ENCODE measurements at places on chromosomes 4 and X.
A peak's percentile ranks its signal among the peaks of the same experiment; 100 is the strongest.

DNA sequence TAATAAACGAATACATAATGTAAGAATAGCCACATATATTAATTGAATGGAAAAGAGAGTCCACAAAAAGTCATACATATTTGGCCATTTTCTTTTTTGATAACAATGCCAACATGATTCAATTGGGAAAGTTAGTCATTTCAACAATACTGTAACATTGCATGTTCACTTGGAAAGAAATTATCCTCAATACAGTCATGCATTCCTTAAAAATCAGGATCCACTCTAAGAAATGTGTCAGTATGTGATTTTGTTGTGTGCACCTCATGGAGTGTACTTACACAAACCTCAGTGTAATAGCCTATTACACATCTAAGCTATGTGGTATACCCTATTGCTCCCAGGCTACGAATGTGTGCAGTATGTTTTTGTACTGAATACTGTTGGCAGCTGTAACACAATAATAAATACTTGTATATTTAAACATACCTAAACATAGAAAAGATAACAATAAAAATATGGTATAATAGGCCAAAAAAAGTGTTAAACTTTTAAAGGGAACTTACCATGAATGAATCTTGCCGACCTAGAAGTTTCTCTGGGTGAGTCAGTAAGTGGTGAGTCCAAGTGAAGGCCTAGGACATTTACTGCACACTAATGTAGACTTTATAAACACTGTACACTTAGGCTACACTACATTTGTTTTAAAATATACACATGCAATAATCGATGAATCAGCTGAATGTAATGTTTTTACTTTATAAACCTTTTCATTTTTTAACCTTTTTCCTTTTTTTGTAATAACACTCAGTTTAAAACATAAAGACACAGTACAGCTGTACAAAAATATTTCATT is 806.8 kb downstream of the PCDH18 start:
- no peak for DNase-seq

- no peak for DNase-seq
These were observed 11.7 kb downstream of the CTPS2 start for GRCh38 chrX:16700734-16701133.

GRCh38 chr4:113112338-113112978 is 63.0 kb downstream of the ANK2 start:
- no peak for DNase-seq

DNA sequence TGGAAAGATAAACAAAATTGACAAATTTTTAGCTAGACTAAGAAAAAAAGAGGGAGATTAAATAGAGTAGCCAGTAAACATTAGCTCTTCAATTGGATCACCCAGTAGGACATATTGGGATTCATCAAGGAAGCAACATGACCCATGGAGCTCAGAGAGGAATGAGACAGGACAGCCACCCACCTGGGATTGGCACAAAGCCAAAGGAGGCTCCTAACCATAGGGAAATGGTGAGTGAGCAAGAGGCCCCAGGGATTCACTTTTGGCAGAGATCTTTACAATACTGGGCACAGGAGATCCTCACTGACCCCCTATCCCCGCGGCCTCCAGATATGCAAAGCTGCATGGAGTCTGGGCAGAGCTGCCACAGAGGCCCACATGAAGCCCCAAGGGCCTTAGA is 34.8 kb upstream of the CXCL6 start:
- DNase-seq, result no peak

DNA sequence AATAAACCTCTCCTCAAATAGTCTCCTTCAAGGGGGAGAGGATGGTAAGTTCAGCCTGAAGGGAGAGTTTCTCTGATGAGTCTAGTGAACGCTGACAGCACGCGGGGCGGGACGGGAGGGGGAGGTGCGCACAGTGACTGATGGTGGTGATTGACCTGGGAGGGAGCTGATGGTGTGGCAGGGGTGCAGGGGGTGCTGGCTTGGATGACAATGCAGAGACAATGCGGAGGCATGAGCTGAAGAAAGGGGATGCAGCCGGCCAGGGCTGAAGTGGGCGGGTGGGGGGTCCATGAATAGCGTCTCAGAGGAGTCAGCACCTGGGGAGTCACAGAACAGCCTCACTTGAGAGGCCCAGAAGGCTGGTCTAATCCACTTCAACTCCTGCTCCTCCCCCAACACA is 142.5 kb upstream of the PJA1 start:
- DNase-seq, result no peak

GRCh38 chr4:150578745-150579501 is 3.0 kb upstream of the MAB21L2 start:
- no peak for DNase-seq

- peak; percentile 75 for DNase-seq
These were observed at the start of gene LRCH2 for GRCh38 chrX:115233497-115234455. Gene LRCH2 (minus strand): TSS chrX:115234096. CDS start chrX:115234041, 55 bp downstream.

- DNase-seq, result no peak
These were observed 30.9 kb downstream of the STOX2 start for GRCh38 chr4:183936047-183936446.

GRCh38 chr4:100898844-100899243 is 381.0 kb upstream of the EMCN start:
- DNase-seq, result no peak

DNA sequence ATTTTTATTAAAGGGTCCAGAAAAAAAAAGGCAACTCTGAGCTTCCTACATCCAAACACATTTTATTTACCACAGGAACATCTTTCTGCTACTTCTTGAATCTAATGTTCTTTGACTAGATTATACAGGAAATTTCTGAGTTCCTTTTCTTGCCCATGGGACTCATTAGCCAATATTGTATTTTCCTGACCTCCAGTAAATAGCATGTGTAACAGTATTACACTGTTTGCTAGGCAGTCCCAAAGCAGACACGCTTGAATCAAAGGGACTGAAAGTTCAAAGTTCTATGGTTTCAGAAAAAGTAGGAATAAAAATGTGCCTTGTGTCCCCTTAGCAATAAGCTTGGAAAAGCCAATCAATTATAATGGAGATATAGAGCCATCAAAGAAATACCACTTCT is 57.4 kb downstream of the MOSPD2 start:
- DNase-seq, result no peak

- no peak for DNase-seq
These were observed 9.6 kb upstream of the PPP3CA start for GRCh38 chr4:101356928-101357327.

- DNase-seq, result no peak
These were observed 374.8 kb upstream of the GNPDA2 start for GRCh38 chr4:45100956-45101818.

DNA sequence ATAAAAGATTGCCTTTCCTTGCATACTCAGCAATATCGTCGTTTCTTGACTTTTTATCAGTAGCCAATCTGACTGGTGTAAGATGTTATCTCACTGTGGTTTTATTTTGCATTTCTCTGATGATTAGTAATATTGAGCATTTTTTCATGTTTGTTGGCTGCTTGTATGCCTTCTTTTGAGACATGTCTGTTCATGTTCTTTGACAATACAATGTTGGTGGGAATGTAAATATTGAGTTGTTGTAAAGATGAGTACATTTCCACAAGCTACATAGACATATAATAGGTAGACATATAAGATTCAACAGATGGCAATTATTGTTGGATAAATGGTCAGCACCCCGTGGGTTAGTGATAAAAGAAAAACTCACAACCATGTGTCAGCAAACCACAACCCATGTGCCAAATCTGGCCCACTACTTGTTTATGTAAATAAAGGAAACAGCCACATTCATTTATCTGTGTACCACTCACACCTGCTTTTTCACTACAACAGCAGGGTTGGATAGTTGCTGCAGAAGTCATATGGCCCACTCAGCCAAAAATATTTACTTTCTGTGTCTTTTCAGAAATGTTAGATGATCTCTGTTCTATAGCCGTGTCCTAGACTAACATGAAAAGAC is 153.1 kb upstream of the VCX start:
- DNase-seq, result no peak

DNA sequence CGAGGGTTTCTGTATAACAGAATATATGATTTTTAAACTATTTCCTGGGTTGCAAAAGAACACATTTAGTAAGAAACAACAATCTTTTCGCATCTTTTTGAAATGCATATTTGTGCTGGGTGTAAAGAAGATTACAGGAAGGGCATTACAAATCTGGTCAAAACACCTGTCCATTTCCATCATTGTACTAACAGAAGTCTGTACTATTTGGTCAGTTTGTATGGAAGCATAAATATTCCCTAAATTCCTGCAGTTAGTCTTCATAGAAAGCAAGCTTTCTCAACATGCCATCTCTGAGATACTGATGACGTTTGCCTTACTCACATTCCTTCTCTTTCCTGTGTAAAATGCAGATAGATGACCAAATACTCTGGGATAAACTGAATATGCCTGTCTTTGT is 203.3 kb downstream of the NWD2 start:
- DNase-seq, result no peak

DNA sequence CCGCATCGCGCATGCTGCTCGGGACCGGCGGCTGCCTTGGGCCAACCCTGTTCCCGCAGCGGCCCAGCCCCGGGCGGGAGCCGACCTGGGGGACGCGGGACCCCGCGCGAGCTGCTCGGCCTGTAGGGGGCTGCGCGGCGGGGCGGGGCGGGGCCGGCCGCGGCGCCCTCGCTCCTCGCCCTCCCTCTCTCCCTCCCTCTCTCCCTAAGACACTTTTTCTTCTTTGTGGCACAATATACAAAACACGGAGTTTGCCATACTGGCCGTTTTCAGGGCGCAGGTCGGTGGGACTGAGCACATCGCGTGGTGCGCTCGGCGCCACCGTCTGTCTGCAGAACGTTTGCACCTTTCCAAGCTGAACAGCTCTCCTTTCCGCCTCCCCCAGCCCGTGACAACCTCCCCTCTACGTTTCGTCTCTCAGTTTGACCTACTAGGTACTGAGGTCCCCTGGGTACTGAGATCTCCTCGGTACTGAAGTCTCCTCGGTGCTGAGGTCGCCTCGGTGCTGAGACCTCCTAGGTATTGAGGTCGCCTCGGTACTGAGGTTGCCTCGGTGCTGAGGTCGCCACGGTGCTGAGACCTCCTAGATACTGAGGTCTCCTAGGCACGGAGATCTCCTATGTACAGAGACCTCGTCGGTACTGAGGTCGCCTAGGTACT is 261.1 kb upstream of the PLCXD1 start:
- no peak for DNase-seq

Data from posterior cingulate gyrus (tissue), 11 donors.